ENCODE measurements at places on chromosomes 5 and 9.
A peak's percentile ranks its signal among the peaks of the same experiment; 100 is the strongest.

GRCh38 chr9:111916234-111916645 is 19.6 kb downstream of the UGCG start:
- DNase-seq = no peak

- DNase-seq = no peak
These were observed 9.1 kb upstream of the SMIM27 start for GRCh38 chr9:32543047-32543446.

GRCh38 chr9:27154908-27155307 is 45.9 kb downstream of the TEK start:
- DNase-seq = no peak

DNA sequence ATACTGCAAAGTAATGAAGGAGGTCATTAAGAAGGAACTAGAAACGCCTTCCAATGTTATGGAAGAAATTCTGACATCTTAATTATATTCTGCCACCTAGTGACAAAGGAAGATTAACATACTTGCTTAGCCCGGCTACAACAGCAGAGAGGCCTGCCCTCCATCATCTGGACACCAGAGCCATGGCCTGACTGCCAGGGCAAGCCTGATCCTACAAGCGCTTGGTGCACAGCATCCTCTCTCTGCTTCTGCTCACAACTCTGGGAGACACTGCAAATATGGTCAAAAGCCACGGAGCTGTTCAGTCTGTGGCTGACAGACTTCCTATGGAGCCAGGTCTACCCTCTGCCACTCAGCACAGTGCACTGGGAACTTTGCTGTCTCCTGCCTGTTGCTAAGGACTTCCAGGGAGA is 87.3 kb upstream of the SLC44A1 start:
- DNase-seq = peak; percentile 72

DNA sequence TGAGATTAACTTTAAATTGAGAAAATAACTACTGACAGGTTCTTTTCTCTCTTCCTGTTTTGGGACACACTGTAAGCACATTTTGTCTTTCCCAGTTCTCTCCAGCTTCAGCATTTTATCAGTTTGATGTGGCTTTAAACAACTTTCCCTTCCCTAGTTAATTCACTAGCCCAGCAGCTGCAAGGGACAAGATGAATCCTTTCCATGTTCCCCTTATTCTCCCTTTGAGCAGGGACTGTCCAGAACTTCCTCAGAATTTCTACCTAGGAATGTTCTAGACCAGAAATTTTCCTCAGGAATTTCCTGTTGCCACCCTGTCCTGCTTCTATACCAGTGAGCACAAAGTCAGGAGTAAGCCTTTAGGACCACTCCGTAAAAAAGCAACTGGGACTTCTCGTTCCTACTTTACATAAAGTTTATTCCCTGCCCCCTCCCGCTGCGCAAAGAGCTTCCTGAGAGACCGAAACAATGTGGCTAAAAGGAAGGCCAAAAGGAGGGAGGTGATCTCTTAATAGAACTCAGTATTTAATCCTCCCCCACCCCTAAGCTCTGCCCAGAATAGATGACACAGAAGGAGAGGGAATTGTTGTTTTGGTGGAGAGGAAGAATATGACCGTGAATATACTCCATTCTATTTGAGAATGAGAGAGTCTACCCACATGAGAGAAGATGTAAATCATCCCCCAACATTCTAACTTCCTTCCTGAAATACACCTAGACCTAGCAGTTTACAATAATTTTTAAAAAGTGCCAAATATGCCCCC is 61.9 kb downstream of the GLIS3 start:
- DNase-seq = no peak

- peak; percentile 94 for DNase-seq
These were observed at the start of the genes PRELID1 and RAB24 for GRCh38 chr5:177303121-177303924. PRELID1 (plus strand) TSS chr5:177303799; CDS start chr5:177303986, 187 bp downstream. RAB24 (minus strand) TSS chr5:177303719; CDS start chr5:177303288, 431 bp downstream.

DNA sequence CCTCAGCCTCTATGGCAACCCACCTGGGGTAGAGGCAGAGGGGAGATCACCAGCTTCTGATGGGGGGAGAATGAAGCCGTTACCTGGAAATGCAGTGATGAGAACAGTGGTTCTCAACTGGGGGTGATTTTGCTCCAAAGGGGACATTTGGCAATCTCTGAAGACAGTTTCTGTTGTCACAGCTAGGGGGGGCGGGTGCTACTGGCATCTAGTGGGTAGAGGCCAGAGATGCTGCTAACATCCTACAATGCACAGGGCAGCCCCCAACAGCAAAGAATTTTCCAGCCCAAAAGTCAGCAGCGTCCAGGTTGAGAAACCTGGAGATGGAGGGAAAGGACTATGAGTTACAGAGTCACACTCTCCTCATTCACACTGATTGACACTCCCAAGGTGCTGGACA is 84.5 kb downstream of the FGF1 start:
- DNase-seq = no peak

DNA sequence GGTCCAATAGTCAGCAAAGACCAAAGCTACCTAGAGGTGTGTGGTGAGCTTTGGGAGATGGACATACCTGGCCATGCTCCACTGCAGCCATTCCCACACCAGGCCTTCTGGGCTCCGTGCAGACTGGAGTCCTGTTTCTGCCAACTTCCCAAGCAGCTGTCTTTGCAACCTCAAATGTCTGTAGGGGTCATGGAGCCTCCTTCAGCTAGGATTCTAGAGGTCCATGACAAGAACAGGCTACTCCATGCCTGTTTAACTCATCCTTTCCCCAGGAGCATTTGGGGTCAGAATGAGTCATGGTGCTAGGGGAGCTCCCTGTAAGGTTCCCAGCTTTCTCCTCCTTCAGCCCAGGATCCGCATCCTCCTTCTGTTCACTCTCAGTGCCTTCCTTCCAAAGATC is 17.1 kb downstream of the VPS13A start:
- DNase-seq = no peak
